ENCODE measurements at places on chromosomes 4 and X.
A peak's percentile ranks its signal among the peaks of the same experiment; 100 is the strongest.

DNA sequence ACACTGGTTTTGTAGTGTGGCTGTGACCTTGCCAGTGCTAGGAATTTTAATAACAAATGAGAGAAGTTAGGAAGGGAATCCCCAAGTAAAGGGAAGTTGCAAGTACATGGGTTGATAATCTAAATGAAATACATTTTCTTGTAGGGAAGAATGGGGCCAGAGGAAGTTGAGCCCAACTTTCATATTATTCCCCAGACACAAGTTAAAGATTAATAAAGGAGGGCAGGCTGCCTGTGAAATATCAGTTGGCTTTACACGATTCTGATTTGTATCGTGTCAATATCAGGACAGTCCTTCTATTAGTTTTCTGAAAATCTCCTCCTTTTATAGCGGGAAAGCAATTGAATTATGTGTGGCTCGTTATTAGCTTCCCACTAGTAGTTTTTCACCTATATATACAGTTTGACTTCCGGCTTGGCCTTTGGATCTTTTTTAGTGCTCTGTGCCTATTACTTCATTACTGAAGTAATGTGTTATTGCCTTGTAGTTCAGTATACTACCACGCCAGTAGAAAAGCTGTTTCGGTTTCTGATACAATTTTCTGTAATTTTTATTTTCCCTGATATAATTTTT, 1.7 kb downstream of the PDLIM5 start:
- DNase-seq = peak; percentile 2

DNA sequence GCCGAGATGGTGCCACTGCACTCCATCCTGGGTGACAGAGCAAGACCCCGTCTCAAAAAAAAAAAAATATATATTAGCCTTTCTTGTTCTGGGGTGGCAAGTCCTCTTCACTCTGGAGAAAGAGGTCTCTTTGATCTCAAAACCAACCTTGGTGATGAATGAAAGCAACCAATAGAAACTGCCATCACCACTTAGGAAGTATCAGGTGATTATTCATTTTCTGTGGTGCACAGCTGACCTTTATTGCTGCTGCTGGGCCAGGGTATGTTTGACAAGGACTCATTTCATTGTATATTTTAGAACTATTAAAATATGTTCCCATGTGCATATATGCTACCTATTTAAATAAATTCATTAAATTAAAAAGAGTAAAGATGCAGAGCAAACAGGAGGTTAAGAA, 76.0 kb upstream of the KIT start:
- no peak for DNase-seq

DNA sequence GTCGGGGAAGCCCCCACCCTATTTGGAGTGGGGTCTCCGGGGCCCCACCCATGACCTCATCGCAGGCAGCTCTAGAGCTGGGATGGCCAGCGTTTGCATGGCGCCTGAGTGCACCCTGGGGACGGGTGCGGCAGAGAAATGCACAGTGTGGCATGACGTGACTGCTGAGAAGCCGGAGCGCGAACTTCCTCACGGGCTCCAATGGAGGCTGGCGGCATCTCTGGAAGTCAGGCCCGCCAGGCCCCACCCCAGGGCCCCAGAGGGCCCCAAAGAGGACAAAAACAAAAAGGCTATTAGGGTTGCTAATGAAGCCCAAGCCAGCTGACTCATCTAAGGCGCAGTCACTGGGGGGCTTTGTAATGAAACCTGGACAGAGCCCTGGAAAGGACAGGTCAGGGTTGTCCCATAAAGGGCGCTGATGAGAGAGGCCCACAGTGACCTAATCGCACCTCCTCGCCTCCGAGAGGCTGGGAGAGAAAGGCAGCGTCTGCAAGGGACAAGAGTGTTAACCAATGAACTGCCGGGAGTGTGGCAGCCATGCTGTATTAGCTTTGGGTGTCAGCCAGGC, 86.0 kb upstream of the C1QTNF7 start:
- no peak for DNase-seq

DNA sequence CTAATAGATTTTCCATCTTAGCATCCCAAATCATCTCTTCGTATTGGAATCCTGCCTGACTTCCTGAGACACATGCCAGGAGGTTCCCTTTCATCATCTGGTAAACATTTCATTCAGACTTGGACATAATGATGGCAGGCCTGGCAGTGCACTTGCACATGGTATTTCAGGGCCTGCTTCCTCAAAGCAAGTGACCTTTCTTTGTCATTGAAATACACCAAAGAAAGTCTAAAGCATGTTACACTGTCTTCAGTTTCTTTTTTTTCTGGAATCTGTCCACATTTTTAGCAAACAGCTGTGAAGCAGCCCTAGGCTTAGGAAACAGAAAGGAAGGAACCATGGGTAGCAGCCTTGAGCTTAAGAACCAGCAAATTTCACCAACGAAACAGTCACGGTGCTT, 205.9 kb upstream of the VCX start:
- DNase-seq = no peak

DNA sequence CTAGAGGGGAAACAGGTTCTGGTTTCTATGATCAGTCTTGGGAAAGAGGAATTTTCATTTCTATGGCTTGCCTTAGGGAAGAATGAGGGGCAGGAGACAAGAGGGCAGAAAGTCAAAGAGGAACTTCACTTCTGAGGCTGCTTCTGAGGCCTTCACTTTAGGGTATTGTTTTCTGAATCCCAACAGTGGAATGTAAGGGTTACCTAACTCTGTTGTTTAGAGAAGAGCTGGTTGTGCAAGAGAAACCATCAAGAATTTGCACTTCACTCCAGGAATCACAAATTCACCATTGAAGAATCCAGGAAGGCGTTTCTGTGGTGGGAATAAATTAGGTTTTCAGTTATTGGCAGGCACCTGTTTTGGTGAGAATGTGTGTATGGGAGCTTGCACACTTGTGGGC, 126.7 kb upstream of the AMOT start:
- no peak for DNase-seq

DNA sequence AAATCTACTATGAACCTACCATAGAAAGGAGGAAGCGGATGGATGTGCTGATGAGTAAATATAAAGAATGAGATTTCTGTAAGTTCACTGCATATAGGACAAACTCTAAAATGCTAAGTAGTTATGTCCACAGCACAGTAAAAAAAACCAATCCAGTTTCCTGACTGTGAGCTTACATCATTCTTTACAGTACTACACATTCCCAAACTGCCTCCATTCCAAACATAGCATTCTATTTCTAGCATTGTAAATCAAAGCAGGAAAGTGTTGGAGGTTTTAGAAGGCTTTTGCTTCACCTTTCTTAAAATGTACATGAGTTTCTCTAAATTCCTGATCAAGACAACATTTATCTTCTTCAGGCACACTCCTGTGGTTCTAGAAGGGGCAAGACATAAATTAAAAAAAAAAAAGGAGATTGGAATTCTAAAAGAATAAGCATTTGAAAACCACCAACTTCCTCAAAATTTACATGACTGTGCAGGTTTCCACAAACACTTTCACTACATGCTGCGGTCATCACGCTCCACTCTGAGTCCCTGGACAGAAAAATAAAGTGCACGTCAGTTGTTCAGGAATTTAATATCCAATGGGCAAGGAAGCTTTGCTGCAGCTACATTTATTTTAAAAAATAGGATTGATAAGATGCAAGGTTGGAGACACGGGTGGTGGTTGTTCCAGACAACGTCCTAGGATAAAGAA, 297.6 kb upstream of the STS start:
- DNase-seq = no peak

DNA sequence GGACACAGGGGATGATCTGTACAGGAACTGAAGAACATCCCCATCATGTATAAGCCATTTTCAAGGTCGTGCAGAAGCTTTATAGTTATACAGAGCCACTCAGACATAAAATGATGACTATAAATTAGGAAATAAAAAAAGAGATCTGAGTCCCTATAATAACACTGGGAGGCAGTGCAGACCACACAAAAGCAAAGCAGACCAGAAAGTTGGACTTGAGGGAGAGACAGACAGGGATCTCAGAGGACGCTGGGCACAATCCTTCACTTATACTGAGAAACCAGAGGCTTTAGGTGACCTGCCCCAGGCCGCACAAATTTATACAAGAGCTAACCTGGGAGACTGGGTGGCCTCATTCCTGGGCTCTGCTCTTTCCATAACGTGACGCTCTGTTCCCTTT, 70.5 kb downstream of the HADH start:
- peak; percentile 15 for DNase-seq

- DNase-seq = no peak
These were observed 32.5 kb downstream of the SORBS2 start for GRCh38 chr4:185779517-185779916.

DNA sequence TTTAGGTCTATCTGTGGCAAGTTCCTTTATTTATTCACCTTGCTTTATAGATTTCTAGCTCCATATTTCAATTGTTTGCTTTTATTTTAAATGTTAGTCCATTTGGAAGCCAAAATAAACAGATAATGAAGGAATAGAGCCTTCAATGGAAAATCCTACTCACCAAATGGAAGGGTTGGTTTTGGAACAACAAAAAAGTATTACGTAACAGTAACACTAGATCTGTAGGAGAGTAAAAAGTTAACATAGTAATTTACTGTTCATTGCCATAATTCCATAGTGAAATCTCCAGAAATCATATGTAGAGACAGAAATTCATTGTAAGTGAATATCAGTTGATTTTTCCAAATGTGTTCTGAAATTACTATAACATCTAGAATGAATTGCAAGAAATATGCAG, 34.6 kb downstream of the NWD2 start:
- no peak for DNase-seq

- DNase-seq = no peak
These were observed 15.4 kb downstream of the ANXA3 start for GRCh38 chr4:78566834-78567499.

DNA sequence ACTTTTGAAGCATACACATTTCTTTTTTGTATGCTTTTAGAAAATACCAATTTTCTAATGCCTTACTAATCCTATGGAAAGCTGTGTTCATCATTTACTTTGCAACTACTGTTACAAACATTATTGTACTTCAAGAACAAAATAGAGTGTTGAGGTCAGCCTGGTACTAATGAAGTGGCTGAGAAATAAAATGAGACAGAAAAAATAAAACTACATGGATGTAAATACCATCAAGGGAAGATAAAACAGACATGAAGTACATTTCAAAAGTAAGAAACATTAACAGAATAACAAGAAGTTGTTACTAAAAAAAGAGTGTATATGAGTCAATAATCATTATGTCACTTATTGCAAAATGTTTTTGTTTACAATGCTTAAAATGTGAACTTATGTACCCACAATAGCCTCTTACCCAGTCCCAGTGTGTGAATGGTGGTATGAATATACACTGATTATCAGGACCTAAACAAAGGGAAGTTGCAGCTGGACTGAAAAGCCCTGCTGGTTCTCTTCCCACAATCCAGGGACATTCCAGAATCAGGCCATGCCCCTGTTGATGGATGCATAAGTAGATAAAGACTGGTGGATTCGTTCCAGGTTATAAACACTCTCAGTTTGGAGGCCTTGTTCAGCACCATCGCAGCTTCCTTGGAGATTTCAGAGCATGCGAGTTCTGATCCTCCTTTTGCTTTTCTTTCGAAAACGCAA, 2.4 kb upstream of the CSN3 start:
- no peak for DNase-seq

DNA sequence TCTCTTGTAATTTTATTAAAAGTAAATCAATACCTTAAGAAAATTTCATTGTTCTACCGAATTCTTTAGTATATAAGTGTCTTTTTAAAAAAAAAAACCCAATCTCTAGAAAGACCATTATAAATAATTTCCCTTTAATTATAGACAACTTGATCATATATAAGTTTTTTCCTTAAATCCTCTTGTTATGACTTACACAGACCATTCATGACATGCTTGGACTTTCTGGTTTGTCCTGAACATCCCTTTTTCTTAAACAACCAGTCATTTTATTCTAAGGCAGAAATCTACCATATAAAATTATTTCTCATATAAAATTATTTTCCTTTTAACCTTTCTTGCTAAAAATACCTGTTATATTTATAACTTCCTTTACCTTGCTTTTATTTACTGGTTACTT, 15.4 kb upstream of the FHDC1 start:
- DNase-seq = no peak

GRCh38 chr4:76772498-76773106, 125.3 kb downstream of the SOWAHB start:
- DNase-seq = no peak
